ENCODE measurements at places on chromosomes 6 and 20. TPM values are rescaled to one million over a fixed set of nuclear protein-coding genes. Genes with fewer than 3 reads are reported as not detected.

DNA sequence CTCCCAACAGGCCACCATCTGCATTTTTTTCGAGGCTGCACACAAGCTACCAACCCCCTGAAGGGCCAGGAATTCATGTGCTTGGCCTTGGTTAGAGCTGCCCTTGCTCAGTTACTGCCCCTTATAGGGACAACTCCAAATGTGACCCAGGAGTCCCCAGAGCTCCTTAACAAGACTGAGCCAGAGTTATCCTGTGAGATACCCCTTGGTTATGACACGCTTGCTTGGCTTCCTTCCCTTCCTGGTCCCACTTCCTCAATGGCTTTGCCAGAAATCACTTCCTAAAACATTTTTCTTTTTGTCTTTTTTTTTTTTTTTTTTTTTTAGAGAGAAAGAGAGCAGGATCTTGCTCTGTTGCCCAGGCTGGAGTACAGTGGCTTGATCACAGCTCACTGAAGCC is 8.9 kb downstream of the TREM1 start:
- DNase-seq, result no peak

- no peak for DNase-seq
Measured at GRCh38 chr20:44780226-44780625, 30.1 kb downstream of the RIMS4 start.

RBM24 gene
- total RNA-seq, result not detected

DNA sequence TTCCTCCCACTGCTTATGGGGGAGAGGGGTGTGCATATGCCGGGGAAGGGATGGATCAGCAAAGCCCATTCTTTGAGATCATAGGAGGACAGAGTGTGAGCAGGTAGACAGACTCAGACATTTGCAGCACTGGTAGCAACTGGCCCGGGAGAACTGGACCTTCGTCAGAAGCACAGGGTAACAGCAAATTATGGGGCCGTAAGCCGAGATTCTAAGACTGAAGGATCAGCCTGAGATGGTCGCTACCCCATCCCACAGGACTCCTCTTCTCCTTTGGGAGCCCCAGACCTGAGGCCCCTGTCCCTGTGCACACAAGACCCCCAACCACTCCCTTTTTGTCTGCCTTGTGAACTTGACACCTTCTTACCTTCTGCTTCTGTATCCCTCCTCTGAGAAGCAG is 106.5 kb downstream of the TOX2 start:
- no peak for DNase-seq

GRCh38 chr6:147204060-147204785 is at the start of gene STXBP5:
Gene STXBP5 (plus strand): TSS chr6:147204417. CDS start chr6:147204533, 116 bp downstream.
- DNase-seq, result peak; percentile 32

- DNase-seq, result no peak
Measured at GRCh38 chr6:110778333-110778732, 36.9 kb downstream of the CDK19 start.

GRCh38 chr6:47630587-47630986 is 67.8 kb upstream of the ADGRF4 start:
- no peak for DNase-seq

PI16 gene
- total RNA-seq, result 0.37 TPM

- no peak for DNase-seq
Measured at GRCh38 chr20:53941680-53942471, 128.5 kb downstream of the BCAS1 start.

GRCh38 chr6:141321493-141322347 is 811.0 kb upstream of the GJE1 start:
- no peak for DNase-seq

Data from CD8-positive, alpha-beta memory T cell (primary cell).